ENCODE measurements at places on chromosomes 7 and 10.

GRCh38 chr10:33190406-33190805, 144.1 kb downstream of the NRP1 start:
- no peak for DNase-seq

GRCh38 chr10:23479798-23480473, 41.1 kb downstream of the OTUD1 start:
- DNase-seq: no peak

DNA sequence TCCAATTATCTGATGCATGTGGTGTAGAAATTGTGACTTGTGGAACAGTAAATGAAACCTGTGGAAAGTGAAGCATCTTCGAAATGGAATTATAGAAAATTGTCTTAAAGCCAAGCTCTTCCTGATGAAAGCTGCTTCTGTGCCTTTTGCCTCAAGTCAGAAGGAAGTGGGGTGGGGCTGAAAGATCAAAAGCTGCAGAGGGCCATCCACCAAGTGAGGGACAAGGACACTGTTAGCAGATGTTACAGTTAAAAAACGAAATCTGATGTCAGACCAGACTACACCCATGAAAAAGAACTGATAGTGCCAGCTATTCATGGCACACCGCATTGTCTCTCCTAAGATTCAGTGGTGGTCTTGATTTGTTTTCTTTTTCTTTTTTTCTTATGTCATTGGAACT, 23.8 kb upstream of the WASL start:
- no peak for DNase-seq

- no peak for DNase-seq
These were observed 658.0 kb upstream of the NRG3 start for GRCh38 chr10:81216949-81217348.

- no peak for DNase-seq
These were observed 32.4 kb upstream of the RET start for GRCh38 chr10:43044448-43044921.

GRCh38 chr7:105261689-105262088, 127.0 kb downstream of the SRPK2 start:
- DNase-seq: no peak

- no peak for DNase-seq
These were observed 9.6 kb downstream of the TRIM56 start for GRCh38 chr7:101094791-101095375.

DNA sequence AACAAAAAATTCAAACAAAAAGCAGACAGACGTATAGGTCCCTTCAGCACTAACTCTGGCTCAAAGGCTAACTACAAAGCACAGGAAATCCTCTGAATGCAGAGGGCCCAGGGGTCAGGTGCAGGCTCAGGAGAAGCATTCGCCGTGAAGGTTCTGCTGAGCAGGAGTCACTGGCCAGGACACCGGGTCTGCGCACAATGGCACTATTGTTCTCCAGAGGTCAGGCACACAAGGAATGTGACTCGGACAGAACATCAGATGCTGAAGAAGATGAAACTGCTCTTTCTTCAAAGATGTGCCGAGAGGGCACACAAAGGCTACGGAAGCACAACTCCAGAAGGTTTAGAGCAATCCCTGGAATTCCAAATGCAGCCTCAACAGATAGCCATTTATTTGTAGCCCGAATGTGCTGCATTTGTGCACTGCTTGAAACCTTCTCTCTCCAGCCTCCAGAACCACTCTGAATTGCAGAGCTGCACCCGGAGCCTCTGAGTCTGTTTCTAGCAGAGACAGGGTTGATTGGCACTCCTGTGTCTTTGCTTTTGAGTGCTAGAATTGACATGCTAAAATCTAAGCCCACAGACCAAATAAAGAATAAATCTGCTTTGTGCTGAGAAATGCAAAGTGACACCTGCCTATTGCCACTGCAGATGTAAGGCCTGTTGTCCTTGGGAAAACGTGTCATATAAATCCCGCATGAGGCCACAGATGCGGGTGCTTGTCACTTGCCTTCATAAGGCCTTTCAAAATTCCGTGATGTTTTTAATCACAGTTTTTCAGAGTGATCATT, 85.4 kb upstream of the AFAP1L2 start:
- no peak for DNase-seq

DNA sequence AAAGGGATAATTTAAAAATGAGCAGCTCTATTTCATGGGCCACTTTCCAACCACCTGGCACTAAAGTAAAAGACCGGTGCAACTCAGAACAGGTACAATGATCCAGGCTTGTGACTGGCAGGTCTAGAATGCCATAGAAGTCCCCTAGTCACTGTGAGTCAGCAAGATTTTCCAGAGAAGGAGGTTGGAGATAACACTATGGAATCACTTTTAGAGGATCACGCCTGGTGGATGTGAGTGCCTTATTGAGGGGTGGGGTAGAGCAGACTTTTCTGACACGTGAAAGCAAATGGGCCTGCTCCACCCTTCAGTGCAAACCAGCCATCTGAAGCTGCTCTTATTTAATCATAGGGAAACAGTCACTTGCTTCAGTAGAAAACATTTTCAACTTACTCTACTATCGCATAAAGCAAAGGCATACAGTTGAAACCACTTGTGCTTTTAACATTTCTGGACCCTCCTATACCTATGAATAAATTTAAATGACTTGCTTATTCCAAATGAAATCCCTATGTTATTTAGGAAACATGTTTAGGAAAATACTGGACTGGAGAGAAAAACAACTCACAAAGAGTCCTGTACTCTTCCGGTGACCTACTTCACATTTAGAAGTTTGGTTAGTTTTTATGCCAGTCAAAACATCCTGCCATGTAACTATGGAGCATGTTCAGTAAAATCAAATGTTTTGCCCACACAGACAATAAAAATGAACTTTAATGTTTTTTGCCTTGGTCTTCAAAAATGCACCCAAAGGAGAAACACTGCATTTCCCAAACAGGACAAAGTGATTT, 21.5 kb upstream of the AKR1C1 start:
- DNase-seq: no peak

DNA sequence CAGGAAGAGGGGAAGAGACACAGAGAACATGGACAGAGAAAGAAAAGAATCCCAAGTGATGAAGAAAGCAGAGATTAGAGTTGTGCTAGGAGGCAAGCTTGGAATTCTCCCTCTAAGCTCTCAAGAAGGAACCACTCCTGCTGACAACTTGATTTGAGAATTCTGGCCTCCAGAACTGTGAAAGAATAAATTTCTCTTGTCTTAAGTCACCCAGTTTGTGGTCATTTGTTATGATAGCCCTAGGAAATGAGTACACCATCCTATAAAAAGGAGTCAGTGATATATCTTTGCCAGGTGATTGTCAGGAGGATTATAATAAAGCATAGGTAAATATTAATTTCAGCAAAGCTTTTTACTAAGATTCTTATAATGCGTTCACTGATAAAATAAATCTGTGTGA, 82.7 kb upstream of the TFEC start:
- no peak for DNase-seq

DNA sequence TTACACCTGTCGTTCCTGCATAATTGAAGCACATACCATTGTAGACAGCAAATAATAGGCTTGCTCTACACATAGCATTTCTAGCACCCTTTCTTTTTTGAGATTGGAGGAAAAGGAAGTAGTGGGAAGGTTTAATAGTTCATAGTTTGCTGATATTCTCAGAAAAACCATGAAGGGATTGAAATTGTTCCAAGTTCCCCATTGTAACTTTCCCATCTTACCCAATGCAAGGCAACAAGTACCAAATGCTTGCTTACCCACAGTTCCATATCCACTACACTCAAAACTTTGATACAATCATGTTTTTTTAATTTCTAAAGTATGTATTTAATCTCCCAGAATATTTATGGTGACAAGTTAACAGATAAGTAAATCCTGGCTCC, 13.8 kb downstream of the CYP3A5 start:
- no peak for DNase-seq

Measured in left kidney (tissue), 8 donors.